ENCODE measurements at places on chromosomes 12 and 14.

- peak; percentile 89 for DNase-seq
These were observed 115.7 kb downstream of the PLXNC1 start for GRCh38 chr12:94263905-94264561.

GRCh38 chr12:117313926-117314325 is 47.5 kb downstream of the NOS1 start:
- DNase-seq: no peak

DNA sequence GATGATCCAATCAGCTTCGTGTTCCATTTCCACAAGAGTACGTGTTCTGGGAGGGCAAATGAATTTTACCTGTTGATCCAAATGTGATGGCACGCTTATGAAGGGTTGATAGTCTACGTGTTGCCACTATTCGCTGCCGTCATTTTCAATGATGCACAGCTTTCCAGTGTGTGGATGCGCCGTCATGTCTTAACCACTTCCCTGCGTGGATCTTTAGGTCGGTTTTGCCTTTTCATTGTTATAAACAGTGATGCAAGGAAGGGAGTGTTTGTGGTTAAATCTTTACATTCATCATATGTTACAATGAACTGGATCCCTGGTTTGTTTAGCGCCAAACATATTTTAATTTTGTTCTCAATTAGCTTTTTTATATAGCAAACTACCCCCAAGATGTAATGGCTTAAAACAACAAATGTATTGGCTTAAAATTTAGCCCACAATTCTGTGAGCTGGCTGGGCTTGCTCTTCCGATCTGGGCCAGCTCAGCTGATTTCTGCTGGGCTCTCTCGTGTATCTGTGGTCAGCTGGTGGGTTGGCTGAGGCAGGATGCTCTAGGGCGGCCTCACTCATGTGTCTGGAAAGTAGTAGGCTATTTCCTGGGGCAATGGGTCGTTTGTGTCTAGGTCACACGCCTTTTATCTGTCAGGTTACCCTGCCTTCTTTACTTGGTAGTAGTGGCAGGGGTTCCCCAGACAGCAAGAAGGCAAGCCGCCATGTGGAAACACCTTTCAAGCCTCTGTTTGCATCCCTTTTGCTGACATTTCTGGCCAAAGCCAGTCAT is 176.7 kb downstream of the CRADD start:
- DNase-seq: no peak

DNA sequence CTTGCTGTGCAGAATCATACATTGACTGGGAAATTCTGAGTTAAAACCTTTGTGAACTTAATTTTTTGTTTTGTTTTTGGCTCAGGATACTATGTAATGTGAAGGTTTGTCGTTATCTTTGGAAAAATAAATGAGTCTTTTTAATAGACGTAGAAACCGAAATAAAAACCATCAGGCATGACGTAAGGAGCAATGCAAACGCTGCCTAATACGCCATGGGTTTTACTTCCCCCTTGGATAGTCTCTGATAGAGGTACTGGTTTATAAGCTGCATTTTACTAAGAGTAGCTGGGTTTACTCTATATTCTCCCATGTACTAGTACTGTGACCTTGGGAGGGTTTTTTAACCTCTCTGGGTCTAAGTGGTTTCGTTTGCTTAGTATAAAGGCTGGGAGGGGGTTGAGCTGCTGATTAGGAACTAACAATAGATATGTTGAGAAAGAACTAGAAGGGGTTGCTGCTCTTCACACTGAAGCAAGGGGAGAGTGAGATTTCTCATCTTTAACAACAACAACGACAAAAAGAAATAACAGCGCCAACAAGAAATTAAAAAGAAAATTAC is 66.8 kb upstream of the SLCO1C1 start:
- no peak for DNase-seq

GRCh38 chr12:57890191-57891115 is 43.9 kb upstream of the CTDSP2 start:
- peak; percentile 25 for DNase-seq

- no peak for DNase-seq
These were observed 235.3 kb downstream of the PLCZ1 start for GRCh38 chr12:18502422-18502968.

DNA sequence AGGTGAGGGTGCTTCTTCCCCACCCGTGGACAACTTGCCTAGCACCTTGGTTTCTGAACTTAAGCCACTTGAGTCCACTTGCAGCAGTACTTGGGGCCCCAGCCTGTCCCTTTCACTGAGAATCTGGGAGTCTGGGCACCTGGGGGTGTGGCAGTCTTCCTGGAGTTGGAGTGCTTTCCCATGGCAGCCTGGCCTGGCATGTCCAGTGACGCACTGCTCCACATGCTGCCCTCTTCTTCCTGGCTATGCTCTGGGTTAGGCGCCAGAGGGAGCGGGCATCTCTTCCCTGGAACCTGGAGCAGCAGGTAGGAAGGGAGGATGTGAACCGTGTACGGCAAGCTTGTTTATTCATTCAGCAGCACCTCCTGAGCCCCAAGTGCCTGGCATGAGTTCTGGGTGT is 76.4 kb downstream of the PAPOLA start:
- DNase-seq: no peak

DNA sequence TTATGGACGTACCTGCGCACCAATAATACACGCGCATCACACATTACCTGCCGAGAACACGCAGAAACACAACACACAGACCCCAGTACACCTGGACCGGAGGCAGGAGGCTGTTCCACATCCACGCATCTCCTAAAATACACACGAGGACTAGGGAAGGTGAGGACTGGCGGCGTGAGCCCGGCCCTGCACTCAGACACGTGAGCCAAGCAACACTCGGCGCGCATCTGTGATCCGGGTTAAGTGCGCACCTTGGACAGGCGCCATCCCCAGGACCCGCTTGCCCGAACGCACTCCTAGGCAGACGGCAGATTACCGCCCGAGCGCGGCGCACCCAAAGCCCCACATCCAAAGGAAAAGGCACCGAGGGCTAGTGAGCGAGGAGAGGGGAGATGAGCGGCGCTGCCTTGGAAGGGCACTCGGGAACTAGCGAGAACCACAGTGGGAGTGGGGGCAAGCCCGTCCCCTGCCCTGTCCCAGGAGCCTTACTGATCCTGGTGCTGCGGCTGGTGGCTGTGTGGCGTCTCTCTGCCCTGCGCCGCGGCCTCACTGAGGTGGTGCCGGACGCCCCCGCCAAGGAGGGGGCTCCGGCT is 417 bp downstream of the GLS2 start:
- peak; percentile 21 for DNase-seq
